Adrenal gland (tissue), 19 donors: ENCODE measurements at places on chromosomes 2 and 18. TPM values are rescaled to one million over a fixed set of nuclear protein-coding genes. Genes with fewer than 3 reads are reported as not detected.

GRCh38 chr18:49028801-49029506, 78.2 kb upstream of the SMAD7 start:
- no peak overlapping the region for H3K27ac ChIP-seq
- no peaks in the 10 kb centered on the region for H3K4me1 ChIP-seq
- H3K27me3 ChIP-seq, result no peaks in the 10 kb centered on the region
- no peak overlapping the region for H3K4me3 ChIP-seq
- H3K36me3 ChIP-seq, result no peaks in the 10 kb centered on the region

DNA sequence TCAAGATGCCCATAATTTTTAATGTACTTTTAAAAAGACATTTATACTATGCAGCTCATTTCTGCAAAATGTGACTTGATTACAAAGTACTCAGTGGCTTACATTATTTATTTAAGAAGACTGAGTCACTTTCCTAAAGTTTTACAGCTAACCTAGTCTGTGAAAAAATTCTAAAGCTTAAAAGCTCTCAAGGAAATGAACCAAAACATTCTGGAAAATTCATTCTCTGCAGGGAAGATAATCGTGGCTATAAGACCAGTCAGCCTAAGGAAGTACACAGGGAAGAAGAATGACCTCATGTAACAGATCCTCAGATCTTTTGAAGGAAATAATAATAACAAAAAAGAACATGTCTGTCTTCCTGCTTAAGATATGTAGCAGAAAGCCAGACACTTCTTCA, 232.1 kb upstream of the STK17B start:
- no peak overlapping the region for H3K4me3 ChIP-seq
- peaks cover 12% of the 10 kb centered on the region for H3K4me1 ChIP-seq
- H3K36me3 ChIP-seq, result no peaks in the 10 kb centered on the region
- DNase-seq, result no peak
- H3K27ac ChIP-seq, result no peak overlapping the region

GRCh38 chr2:135615404-135615803, 84.1 kb downstream of the R3HDM1 start:
- no peaks in the 10 kb centered on the region for H3K36me3 ChIP-seq
- H3K27me3 ChIP-seq, result no peaks in the 10 kb centered on the region
- no peaks in the 10 kb centered on the region for H3K4me1 ChIP-seq
- H3K4me3 ChIP-seq, result no peak overlapping the region
- DNase-seq, result no peak
- H3K27ac ChIP-seq, result no peak overlapping the region

GRCh38 chr2:190355968-190356644, 12.7 kb downstream of the INPP1 start:
- no peaks in the 10 kb centered on the region for H3K27me3 ChIP-seq
- peak; percentile 33 for DNase-seq
- peaks cover 81% of the 10 kb centered on the region for H3K4me1 ChIP-seq
- peak overlapping the region; percentile 19 for H3K27ac ChIP-seq
- no peaks in the 10 kb centered on the region for H3K36me3 ChIP-seq
- no peak overlapping the region for H3K4me3 ChIP-seq

GRCh38 chr2:96816836-96817702, 1.0 kb downstream of the CNNM3 start:
- H3K4me3 ChIP-seq, result no peak overlapping the region
- no peaks in the 10 kb centered on the region for H3K27me3 ChIP-seq
- H3K4me1 ChIP-seq, result peaks cover 22% of the 10 kb centered on the region
- peak; percentile 41 for DNase-seq
- no peak overlapping the region for H3K27ac ChIP-seq
- H3K36me3 ChIP-seq, result no peaks in the 10 kb centered on the region

DNA sequence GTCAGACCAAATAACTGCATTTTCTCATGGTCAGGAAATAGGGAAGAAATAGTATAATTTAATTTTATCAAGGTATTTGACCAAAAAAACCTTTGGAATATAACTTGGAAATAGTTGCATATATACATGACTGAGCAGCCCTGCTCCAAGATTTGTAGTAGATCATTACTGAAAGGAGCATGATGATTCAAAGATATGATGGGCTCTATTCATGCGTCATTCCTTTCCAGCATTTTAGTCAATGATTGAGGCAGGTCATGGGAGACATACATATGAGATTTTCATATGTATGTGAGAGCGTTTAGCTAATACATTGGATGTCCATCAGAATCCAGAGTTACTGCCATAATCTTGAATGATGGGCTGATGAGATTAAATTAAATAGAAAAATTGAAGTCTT, 74.5 kb downstream of the CAB39 start:
- H3K4me3 ChIP-seq, result no peak overlapping the region
- H3K36me3 ChIP-seq, result no peaks in the 10 kb centered on the region
- H3K27ac ChIP-seq, result no peak overlapping the region
- DNase-seq, result no peak
- no peaks in the 10 kb centered on the region for H3K4me1 ChIP-seq

GRCh38 chr2:227462972-227463931, 8.7 kb upstream of the AGFG1 start:
- peak overlapping the region; percentile 41 for H3K27ac ChIP-seq
- no peak for DNase-seq
- H3K4me3 ChIP-seq, result no peak overlapping the region
- no peaks in the 10 kb centered on the region for H3K27me3 ChIP-seq

DNA sequence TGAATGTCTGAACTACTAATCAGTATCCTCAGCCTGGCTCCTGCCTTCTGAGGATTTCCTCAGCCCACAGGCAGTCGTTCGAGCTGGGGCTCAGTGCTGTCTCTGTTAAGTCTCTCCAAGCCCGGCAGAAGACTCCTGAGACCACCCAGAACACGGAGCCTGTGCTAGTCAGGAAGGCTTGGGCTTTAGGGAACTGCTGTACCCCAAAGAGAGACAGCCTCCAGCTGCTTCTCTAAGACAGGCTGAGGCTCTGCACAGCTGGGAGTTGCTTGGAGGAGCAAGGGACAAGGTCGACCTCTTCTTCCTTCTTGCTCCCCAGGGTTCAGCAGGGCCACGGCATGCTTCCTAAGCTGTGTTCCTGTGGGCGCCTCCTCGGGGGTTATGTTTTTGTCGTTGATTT, 283.4 kb upstream of the MYT1L start:
- DNase-seq, result no peak
- no peaks in the 10 kb centered on the region for H3K4me1 ChIP-seq
- no peak overlapping the region for H3K27ac ChIP-seq
- H3K36me3 ChIP-seq, result no peaks in the 10 kb centered on the region
- H3K27me3 ChIP-seq, result no peaks in the 10 kb centered on the region

DNA sequence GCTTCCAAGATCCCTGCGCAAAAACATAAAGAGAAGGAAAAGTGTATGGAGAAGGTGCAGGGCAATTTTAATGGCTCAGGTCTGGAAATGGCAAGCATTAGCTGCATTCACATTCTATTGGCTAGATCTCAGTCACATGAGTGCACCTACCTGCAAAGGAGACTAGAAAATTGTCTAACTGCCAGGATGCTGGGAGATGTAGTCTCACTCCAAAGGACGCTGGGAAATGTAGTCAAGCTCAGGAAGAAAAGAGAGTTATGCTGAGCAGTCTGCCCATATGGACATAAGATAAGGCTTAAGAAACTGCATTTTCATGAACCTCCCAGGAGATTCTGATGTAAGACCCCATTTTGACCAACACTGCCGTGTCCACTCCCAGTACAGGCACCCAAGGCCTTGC, 9.5 kb upstream of the KLHL29 start:
- H3K27ac ChIP-seq, result no peak overlapping the region
- no peak overlapping the region for H3K4me3 ChIP-seq
- no peaks in the 10 kb centered on the region for H3K4me1 ChIP-seq
- H3K36me3 ChIP-seq, result no peaks in the 10 kb centered on the region
- no peak for DNase-seq

- no peak for DNase-seq
- H3K27ac ChIP-seq, result no peak overlapping the region
- H3K4me1 ChIP-seq, result no peaks in the 10 kb centered on the region
- no peaks in the 10 kb centered on the region for H3K27me3 ChIP-seq
- no peaks in the 10 kb centered on the region for H3K36me3 ChIP-seq
- H3K4me3 ChIP-seq, result no peak overlapping the region
Measured at GRCh38 chr2:128638341-128639119, 319.9 kb upstream of the HS6ST1 start.

GRCh38 chr2:184215745-184216144, 382.6 kb upstream of the ZNF804A start:
- no peak overlapping the region for H3K27ac ChIP-seq
- H3K4me3 ChIP-seq, result no peak overlapping the region
- H3K36me3 ChIP-seq, result no peaks in the 10 kb centered on the region

DNA sequence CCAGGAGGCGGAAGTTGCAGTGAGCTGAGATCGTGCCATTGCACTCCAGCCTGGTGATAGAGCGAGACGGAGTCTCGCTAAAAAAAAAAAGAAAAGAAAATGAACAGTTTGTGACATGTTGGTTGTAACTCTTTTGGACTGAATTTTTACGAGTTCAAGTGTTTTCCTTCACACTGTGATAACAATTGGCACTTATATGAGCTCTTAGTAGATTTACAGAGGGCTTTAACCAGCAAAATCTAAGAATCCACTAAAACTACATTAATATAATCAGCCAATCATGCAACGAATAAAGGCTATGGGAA, 2.1 kb upstream of the GEMIN6 start:
- H3K4me1 ChIP-seq, result no peaks in the 10 kb centered on the region
- H3K27ac ChIP-seq, result no peak overlapping the region
- no peak for DNase-seq
- no peaks in the 10 kb centered on the region for H3K27me3 ChIP-seq
- H3K36me3 ChIP-seq, result no peaks in the 10 kb centered on the region

- H3K4me3 ChIP-seq, result no peak overlapping the region
- H3K36me3 ChIP-seq, result no peaks in the 10 kb centered on the region
- no peaks in the 10 kb centered on the region for H3K4me1 ChIP-seq
- H3K27me3 ChIP-seq, result no peaks in the 10 kb centered on the region
Measured at GRCh38 chr18:37019157-37019827, 190.4 kb downstream of the KIAA1328 start.

GRCh38 chr2:105593221-105593967, 151.3 kb upstream of the NCK2 start:
- no peaks in the 10 kb centered on the region for H3K36me3 ChIP-seq
- no peak for DNase-seq
- no peak overlapping the region for H3K4me3 ChIP-seq
- H3K27me3 ChIP-seq, result no peaks in the 10 kb centered on the region

- H3K27me3 ChIP-seq, result no peaks in the 10 kb centered on the region
- DNase-seq, result no peak
- H3K4me1 ChIP-seq, result no peaks in the 10 kb centered on the region
- no peaks in the 10 kb centered on the region for H3K36me3 ChIP-seq
Measured at GRCh38 chr2:223008956-223009355, 43.0 kb upstream of the KCNE4 start.

GRCh38 chr2:56474412-56475158, 290.8 kb downstream of the CCDC85A start:
- DNase-seq, result no peak
- H3K27me3 ChIP-seq, result no peaks in the 10 kb centered on the region
- no peaks in the 10 kb centered on the region for H3K4me1 ChIP-seq
- H3K36me3 ChIP-seq, result no peaks in the 10 kb centered on the region
- H3K27ac ChIP-seq, result no peak overlapping the region

HOXD12 gene
- total RNA-seq, result not detected

ERMN gene
- total RNA-seq, result 0.10 TPM

GAL3ST2 gene
- total RNA-seq, result 0.83 TPM

ARHGAP28 gene
- 8.9 TPM for total RNA-seq

CCDC150 gene
- total RNA-seq, result 0.55 TPM
